ENCODE measurements at places on chromosomes 4 and X.
A peak's percentile ranks its signal among the peaks of the same experiment; 100 is the strongest.

DNA sequence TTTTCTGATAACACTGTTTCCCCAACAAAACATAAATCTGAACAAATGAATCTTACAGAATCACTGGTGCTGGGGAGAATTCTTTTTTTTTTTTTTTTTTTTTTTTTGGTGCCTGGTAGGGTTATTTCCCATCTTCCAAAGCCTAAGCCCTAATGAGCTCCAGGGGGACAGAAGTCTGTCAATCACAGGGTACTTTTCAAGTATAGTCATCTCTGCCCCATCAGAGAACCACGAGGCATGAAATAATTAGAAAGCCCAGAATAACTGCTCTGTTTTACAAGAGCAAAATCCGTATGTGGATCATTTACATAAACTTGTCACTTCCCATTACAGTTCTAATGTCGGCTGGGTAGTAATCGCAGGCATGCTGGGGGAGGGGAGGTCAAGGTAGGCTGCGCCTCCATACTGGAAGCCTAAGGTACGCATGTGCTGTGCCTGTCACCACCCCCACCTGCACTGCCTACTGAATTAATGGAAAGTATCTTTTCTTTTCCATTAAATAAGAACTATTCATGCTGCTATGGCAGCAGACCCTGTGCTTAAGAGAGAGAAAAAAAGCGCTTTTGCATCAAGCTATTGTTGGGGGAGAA, 164.7 kb upstream of the LEF1 start:
- DNase-seq = no peak

- no peak for DNase-seq
These were observed 116.1 kb downstream of the SHROOM3 start for GRCh38 chr4:76550966-76551780.

- DNase-seq = peak; percentile 48
These were observed 143.6 kb downstream of the TMEM164 start for GRCh38 chrX:110146521-110146920.

GRCh38 chr4:109171070-109171469, 131.4 kb downstream of the COL25A1 start:
- DNase-seq = no peak

DNA sequence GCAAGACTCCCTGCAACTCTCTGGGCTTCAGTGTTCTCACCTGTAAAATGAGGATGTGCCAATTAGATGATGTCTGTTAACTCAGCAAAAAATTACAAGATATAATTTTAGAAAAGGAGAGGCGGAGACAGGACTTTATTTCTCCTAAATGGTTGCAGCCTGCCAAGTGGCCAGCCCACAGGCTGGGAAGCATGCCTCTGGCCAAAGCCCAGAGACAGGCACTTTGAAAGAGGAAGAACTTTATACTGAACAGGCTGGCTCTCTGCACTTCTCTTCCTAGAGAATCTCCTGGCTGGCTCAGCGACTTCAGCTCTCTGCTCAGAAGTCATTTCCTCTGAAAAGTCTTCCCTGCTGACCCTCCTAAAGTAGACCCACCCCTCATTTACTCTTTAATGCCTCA, 3.7 kb downstream of the PRDM5 start:
- DNase-seq = no peak

- DNase-seq = no peak
These were observed 666 bp downstream of the CCDC158 start for GRCh38 chr4:76420188-76420761.

DNA sequence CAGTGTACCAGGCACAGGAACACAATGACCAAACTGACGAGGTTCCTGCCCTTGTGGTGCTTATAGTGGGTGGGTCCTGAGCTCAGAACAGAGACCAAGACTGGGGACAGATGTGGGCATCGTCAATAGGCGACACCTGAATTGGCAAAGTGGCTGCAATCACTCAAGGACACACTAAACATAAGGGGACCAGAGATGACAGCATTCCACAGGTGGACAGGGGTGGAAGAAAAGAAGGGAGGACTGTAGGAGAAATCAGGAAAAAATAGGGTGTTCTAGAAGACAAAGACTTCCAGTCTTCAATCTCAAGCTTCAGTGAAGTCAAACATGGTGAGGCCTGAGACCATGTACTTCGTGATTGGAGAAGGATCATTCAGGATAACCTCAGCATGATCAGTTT, 5.8 kb downstream of the SH3KBP1 start:
- DNase-seq = no peak

- no peak for DNase-seq
These were observed 32.4 kb downstream of the SLC2A9 start for GRCh38 chr4:9988933-9989332.

DNA sequence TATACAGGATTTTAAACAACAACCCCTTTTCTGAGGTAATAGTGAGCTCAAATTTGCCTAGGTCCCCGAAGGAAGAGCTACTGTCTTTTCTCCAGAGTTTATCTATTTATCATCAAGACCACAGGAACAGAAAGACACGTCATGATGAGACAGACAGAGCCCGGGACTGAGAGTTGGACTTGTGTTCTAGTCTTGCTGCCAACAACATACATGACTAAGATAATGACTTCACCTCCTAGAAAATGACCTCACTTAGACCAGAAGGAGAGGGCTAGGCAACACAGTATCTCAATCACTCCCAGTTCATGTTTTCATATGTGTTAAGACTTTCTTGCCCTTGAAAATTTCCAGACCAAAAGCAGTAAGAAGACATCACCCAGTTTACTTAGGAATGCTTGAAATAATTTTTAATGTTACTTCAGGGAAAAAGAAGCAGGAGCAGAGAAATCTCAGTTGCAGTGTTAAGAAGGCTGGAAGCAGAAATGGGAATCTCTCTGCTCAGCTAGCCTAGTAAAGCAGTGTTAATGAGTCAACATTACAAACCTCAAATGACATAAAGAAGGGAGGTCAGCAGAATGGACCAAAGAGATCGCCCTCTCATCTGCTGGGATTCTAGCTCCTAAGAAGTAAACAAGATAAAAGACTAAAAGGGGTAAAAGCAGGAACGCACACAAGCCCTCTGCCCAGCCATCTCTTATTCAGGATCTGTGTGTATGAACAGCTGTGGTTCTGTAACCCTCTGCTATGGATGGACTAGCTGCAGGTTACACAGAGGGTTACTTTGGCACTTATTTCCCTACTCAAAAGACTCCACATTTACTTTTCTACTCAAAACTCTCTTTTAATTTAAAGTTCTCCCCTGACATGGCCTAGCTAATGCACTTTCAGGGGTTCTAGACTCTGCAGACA, 24.8 kb downstream of the PDGFC start:
- no peak for DNase-seq

GRCh38 chrX:48695534-48695896, 1.0 kb upstream of the SUV39H1 start:
- DNase-seq = peak; percentile 18

GRCh38 chr4:158625544-158625943, 46.1 kb downstream of the C4orf46 start:
- DNase-seq = no peak

- no peak for DNase-seq
These were observed 12.8 kb downstream of the AFF1 start for GRCh38 chr4:86947501-86948120.

GRCh38 chr4:8248091-8248490, 21.5 kb upstream of the HTRA3 start:
- DNase-seq = no peak

All from MM.1S (cell line).